ENCODE measurements at places on chromosomes 5 and 9.

GRCh38 chr5:129459777-129460671 is at the start of gene ADAMTS19:
Gene ADAMTS19, plus strand, starts transcription at chr5:129460298. Its CDS starts 94 bp downstream, at chr5:129460392.
- DNase-seq, result no peak

DNA sequence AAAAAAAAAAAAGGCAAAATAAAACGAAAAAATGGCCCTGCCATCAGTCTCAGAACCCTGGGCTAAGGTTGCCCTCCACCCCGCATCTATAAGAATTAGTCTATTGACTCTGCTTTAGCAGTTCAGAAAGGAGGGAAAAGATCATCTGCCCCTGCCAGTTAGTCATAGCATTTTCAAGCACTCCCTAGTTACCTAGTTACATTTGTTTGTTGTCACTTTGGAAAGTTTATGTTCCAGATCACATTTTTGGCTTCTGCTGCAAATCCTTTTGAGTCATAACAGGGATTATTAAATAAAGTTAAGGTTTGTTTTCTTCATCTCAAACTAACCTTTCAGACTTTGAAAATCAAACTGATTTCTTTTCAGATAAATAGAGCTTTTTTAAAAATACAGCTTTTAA is 52.1 kb downstream of the AQP7 start:
- no peak for DNase-seq

DNA sequence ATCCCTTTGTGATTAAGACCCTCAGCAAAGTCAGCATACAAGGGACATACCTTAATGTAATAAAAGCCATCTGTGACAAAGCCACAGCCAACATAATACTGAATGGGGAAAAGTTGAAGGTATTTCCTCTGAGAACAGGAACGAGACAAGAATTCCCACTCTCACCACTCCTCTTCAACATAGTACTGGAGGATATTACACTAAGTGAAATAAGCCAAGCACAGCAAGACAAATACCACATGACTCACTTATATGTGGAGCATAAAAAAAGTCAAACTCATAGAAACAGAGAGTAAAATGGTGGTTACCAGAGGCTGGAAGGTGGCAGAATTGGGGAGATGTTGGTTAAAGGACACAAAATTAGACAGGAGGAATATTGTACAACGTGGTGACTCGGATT is 118.1 kb upstream of the NFIL3 start:
- no peak for DNase-seq

DNA sequence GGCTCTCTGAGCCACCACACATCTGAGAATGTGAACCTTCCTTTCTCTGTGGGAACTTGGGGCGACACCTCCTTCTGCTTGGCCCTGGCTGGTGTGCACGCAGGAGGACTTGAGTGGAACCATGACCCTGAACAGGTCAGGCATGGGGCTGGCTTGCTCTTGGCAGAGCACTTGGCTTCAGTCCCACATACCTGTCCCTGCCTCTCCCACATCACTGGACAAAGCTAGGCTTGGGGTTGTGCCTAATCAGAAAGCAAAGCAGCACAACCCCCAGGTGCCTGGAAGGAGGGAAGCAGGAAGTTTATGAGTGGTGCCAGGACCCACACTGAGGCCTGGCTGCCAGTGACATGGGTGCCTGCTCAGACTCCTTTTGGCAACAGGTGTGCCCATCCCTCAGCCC is 13.2 kb downstream of the GADD45G start:
- no peak for DNase-seq

DNA sequence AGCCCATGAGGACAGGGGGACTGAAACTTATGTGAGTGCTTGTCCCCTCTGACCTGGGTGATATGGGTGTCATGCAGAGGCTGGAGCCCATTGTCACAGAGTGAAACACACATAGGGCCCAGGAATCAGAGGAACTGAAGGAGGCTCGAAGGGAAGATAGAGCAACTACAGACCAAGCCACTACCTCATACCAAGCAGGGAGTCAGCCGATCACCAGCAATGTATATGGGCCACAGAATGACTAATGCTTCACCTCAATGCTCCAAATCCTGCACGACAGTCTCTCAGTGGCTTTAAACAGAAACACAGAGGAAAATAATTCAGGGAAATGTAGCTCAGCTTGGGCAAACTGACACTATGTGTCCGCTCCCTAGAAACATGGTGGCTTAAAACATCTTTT is 8.9 kb upstream of the FBXW11 start:
- DNase-seq, result no peak
